ENCODE measurements at places on chromosomes 16 and 17.

DNA sequence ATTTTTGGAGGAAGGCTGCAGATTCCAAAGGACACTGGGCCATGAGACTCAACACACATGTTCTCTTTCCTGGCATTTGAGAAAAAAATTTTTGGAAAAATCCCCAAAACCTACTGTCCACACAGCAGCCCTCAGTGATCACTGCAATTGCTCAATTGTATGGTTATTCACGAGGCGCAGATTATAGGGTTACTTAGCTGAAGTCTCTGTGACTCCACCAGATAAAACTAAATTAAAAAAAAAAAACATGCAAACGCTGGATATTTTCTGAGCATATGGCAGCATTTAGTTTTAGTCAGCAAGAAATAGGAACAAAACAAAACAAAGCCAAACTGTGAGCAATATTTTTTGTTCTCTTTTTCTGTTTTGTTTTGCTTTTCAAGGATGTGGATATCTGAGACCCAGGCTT is 83.8 kb upstream of the FAM20A start:
- no peak for DNase-seq

GRCh38 chr17:40532520-40533253 is 31.3 kb upstream of the TNS4 start:
- DNase-seq = no peak

- no peak for DNase-seq
Observed at GRCh38 chr16:79988089-79988488, 387.6 kb upstream of the MAF start.

GRCh38 chr17:2435181-2435741 is 34.4 kb upstream of the MNT start:
- DNase-seq = no peak

DNA sequence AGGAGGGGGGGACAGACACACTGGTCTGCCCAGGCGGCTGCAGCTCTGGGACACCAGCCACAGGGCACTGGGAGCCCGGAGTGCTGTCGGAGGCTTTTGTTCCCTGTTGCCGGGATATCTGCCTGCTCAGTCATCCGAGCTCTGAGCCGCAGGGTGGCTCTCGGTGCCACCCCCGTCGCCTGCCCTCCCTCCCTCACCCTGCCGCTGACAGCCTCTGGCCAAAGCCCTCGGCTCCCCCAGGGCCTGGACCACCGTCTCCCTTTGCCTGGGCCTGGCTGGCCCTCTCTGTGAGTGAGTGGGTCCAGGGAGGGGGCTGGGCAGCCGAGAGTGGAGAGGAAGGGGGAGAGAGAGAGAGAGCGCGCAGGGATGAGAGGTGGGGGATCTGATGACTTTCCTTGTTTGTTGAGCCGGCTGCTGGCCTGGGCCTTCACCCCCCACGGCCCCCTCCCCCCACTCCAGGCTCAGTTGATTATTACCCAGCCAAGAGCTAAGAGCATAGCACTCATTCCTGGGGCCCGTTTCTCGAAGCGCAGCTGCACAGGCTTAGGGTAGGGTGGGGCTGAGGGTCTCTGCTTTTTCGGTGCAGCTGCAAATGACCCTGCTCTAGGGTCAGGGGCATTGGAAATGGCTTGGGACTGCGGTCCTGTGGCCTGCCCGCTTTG is 2.7 kb downstream of the FOXJ1 start:
- no peak for DNase-seq

- no peak for DNase-seq
Observed at GRCh38 chr16:3776316-3776715, 59.0 kb upstream of the TRAP1 start.

DNA sequence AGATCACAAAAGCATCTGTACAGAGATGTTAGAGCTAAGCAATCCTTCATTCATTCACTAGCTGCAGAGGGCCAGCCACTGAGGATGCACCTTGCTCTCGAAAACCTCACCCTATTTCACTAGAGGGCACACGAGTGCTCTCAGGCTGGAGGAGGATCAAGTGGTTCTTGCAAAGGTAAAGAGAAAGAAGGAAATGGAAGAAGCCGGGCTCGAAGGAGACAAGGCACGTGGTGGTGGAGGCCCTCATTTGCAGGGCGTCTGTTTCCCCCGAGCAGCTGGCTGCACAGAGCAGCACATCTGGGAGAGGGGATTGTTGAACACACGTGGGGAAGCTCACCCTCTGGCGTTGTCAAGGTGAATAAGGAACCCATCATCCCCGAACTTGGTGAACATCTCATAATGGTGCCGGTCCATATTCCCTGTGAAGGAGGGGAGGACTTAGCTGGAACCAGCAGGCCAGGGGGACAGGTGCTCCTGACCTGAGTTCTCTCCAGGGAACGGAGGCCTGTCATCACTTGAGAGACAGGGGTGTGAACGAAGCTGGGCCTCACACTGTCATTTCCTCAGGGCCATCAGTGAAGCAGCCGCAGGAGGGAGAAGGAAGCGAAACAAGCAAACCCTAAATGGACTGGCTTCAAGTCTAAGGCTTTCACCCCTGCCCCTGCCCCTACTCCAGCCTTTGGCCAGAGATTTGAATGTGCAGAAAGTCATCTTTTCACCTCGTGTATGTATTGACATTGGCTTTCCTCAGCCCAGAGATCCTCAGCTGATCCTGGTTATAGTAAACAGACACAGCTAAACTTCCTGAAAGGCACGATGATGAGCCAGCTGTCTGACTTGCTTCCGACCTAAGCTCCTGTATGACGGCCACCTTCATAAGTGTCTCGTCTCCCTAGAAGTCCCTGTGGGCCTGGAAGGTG is 27.6 kb downstream of the PRKAR1A start:
- DNase-seq = no peak

GRCh38 chr16:89845417-89845816 is 17.1 kb downstream of the SPIRE2 start:
- no peak for DNase-seq

- no peak for DNase-seq
Observed at GRCh38 chr17:81402530-81402941, 7.3 kb downstream of the BAHCC1 start.

GRCh38 chr16:53761962-53762703 is 58.2 kb downstream of the FTO start:
- DNase-seq = no peak

GRCh38 chr16:17555176-17555575 is 84.4 kb upstream of the XYLT1 start:
- no peak for DNase-seq

DNA sequence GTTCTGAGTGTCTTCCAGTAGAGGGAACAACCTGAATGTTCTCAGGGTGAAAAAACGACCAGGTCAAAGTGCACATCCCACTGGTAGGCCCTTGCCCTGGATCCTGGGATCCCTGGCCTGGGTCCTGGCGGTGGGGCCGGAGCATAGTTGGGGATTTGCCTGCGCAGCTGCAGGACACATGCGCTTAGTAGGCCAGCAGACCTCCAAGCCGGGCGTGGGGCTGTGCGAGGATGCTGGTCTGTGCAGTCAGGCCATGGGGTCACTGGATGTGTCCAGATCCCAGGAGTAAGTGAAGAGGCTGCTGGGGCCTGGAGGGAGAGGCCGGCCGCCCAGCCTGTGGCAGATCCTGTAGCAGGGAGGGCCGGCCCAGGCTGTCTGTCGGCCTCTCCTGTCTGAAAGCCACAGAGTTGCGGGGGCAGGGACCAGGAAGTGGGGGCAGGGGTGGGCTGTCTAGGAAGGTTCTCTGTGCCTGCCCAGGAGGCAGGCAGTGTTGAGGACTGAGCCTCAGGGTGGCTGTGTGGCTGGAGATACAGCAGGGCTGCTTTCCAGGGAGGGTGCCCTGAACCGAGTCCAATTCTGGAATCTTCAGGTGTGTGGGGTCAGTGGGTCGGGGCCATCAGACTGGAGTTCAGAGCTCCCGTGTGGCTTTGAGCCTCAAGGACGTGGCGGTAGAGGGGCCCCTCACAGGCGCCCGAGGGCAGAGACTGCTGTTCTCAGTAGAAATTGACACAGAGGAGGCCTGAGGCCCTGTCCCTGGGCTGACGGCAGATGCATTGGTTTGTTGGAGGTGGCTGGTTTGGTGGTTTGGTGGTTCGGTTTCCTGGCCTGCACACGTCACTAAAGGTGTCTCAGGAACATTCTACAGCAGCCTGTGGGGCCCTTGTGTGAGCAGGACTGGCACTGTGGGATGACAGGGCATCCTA is 17.2 kb upstream of the NUDT16L1 start:
- peak; percentile 81 for DNase-seq

DNA sequence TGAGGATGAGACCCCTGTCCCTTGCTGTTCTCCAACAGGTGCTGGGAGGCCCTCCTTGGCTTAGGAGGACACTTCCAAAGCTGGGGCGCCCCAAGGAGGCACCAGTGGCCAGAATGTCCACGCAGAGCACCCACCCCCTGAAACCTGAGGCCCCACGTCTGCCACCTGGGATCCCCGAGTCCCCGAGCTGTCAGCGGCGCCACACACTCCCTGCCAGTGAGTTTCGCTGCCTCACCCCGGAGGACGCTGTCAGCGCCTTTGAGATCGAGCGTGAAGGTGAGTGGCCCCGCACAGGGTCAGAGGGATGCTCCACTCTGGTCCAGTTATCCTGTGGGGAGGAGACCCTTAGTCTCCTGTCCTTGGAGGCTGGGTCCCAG is 1.2 kb downstream of the AANAT start:
- no peak for DNase-seq

DNA sequence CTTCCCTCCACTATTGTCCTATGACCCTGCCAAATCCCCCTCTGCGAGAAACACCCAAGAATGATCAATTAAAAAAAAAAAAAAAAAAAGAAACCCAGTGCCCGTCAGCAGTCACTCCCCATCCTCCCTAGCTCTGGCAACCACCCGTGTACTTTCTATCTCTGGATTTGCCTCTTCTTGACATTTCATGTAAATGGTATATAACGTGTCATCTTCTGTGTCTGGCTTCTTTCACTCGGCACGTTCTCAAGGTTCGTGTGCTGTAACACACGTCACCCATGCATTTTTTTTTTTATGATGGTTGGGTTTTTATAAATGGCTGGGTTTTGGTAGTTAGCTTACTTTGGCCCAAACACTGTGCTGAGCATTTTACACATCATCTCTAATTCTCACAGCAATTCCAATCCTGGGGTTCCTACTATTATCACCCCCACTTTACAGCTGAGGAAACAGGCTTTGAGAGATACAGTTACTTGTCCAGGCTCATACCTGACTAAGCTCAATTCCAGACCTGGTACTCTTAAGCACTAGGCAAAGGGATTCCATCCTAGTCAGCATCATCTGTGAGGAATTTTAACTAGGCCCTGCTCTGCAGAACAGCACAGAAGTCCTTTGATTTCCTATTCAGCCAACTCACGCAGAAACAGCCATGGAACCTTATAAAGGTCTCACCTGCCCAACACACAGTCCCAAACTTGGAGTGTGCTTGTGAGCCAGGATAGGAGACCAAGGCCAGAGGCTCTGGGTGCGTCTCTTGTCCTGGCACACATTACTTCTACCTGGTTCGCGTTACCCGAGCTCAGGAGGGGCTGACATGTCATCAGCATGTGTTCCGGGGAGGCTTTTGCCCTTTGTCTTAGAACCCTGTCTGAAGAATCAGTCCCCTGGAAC is 11.7 kb downstream of the NDUFAB1 start:
- no peak for DNase-seq

- no peak for DNase-seq
Observed at GRCh38 chr16:27766236-27766925, 216.4 kb downstream of the KATNIP start.

- DNase-seq = no peak
Observed at GRCh38 chr17:61127960-61128359, 271.7 kb upstream of the TBX2 start.

DNA sequence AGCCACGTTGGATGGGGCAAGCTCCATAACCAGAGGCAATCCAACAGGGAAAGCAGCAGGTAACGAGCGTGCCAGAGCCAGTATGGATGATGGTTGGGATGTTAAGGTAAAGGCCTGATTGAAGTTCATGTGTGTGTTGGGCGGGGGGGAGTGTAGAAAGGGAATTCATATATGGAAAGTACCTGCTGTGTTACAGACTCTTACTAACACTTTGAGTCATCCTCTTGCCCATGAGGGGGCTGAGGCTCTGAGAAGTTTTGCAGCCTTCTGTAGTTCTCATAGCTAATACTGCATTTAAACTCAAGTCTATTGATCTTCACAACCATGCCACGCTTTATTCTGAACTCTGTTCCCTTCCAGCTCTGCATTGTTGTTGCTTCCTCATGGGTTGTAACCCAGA is 28.5 kb downstream of the SYCE1L start:
- DNase-seq = no peak

GRCh38 chr17:76527430-76528111 is 9.9 kb downstream of the CYGB start:
- DNase-seq = no peak

- no peak for DNase-seq
Observed at GRCh38 chr17:76716839-76717215, 6.1 kb upstream of the MXRA7 start.

- DNase-seq = no peak
Observed at GRCh38 chr16:56672761-56673536, 3.3 kb downstream of the MT1H start.

GRCh38 chr17:37069087-37069486 is 120.3 kb downstream of the AATF start:
- no peak for DNase-seq

GRCh38 chr16:3819746-3820724 is 60.5 kb downstream of the CREBBP start:
- DNase-seq = no peak

DNA sequence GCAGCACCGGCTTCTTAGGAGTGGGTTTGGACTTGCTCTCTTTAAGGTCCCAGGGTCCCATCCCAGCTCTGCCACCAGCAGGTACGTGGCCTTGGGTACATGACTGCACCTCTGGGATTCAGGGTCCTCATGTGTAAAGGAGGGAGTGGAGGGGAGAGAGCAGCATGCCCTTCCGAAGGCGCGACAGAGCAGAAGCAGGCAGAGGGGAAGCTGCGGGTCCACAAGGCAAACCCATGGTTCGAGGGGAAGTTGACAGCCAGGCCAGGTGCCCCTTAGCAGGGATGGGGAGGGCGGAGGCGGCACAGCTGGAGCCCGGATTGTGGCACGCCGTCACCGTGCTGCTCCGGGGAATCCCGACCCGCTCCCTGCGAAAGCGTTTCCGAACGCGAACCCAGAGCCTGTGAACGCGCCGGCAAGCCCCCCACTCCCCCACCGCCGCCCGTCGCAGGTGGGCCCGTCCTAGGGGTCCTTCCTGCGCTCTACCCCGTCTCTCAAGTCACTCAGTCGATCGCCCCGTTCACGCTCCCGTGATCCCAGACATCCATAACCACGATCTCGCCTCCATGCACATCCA is 4.1 kb upstream of the TBX2 start:
- no peak for DNase-seq

DNA sequence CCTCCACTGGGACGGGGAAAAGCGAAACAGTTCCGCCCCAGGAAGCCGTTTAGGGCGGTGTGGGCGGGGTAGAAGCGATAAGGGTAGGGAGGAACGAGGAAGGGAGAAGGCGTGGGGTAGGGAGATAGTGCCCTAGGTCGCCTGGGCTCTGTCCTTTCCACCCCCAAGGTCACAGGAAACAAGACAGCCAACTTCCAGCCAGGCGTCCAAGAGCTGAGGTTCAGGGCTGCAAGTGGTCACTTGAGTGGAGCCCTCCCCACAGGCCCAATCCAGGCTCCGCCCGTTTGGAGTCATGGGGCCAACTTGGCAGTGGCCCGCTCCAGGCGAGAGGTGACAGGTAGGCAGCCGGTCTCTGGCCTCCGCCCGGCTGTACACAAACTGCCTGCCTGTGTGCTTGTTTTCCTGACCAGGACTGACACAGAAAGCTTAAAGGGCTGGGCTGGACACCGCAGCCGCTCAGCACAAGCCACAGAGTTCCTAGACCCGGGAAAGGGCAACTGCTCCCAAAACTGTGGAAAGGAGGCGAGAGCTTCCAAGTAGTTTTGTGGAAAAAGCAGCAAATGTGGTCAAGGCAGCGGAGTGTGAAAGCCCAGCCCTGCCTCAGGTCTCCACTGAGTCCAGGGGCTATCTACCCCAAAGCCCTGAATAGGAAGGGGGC is at the start of gene RILP:
RILP (minus strand) TSS at position 23 of the 658 bp plus-strand sequence. CDS start 62 bp downstream, outside the sequence.
- no peak for DNase-seq

Measured in stimulated activated CD8-positive, alpha-beta memory T cell treated with anti-CD3 and anti-CD28 coated beads, Interleukin-7, amount 100 ng/mL, for 48 hours (primary cell).